ENCODE measurements at places on chromosomes 2 and 18. TPM values are rescaled to one million over a fixed set of nuclear protein-coding genes. Genes with fewer than 3 reads are reported as not detected.

The GALNT14 gene
- total RNA-seq, result 0.13 TPM

The CRACDL gene
- 2.9 TPM for total RNA-seq

The DSEL gene
- 2.6 TPM for total RNA-seq

The CAVIN2 gene
- total RNA-seq, result 170 TPM

The TIGD1 gene
- total RNA-seq, result 0.97 TPM

The ERMN gene
- not detected for total RNA-seq

The OTOS gene
- total RNA-seq, result not detected

The RMND5A gene
- 79.5 TPM for total RNA-seq

The SOX11 gene
- total RNA-seq, result under 0.01 TPM

The CD207 gene
- 0.16 TPM for total RNA-seq

The RIT2 gene
- not detected for total RNA-seq

The NEU2 gene
- total RNA-seq, result not detected

The RUFY4 gene
- total RNA-seq, result not detected

The ZNF513 gene
- total RNA-seq, result 5.2 TPM

The DRC1 gene
- total RNA-seq, result 0.13 TPM

The ERICH2 gene
- not detected for total RNA-seq

The TTC39C gene
- 1.1 TPM for total RNA-seq

The EPB41L5 gene
- total RNA-seq, result 23.9 TPM

The DSG2 gene
- 5.9 TPM for total RNA-seq

The HOXD1 gene
- total RNA-seq, result 8.1 TPM

The STAM2 gene
- 11.0 TPM for total RNA-seq

The ALLC gene
- total RNA-seq, result not detected

The CHRNG gene
- not detected for total RNA-seq

The DNAH6 gene
- not detected for total RNA-seq

The GNAL gene
- total RNA-seq, result not detected

The CPLX4 gene
- not detected for total RNA-seq

The SETBP1 gene
- 2.5 TPM for total RNA-seq

The RFX8 gene
- 0.49 TPM for total RNA-seq

The RHBDD1 gene
- total RNA-seq, result 4.0 TPM

The TCF7L1 gene
- total RNA-seq, result 2.9 TPM

The PLGLB2 gene
- total RNA-seq, result 0.65 TPM

The SLC5A7 gene
- total RNA-seq, result not detected

The TUBA3D gene
- total RNA-seq, result not detected

The CD28 gene
- not detected for total RNA-seq

The ROCK2 gene
- 35.3 TPM for total RNA-seq

The ABCB11 gene
- under 0.01 TPM for total RNA-seq

The NT5DC4 gene
- not detected for total RNA-seq

The LIMS3 gene
- total RNA-seq, result 4.4 TPM

The NOSTRIN gene
- total RNA-seq, result 6.1 TPM

The LINC00305 gene
- total RNA-seq, result not detected

The CAPN14 gene
- total RNA-seq, result 0.13 TPM

The RND3 gene
- 104 TPM for total RNA-seq

The IL36G gene
- not detected for total RNA-seq

The LOXHD1 gene
- 0.16 TPM for total RNA-seq

The ZNF407 gene
- 9.9 TPM for total RNA-seq

The NABP1 gene
- total RNA-seq, result 38.6 TPM

The ANTXR1 gene
- total RNA-seq, result 1.1 TPM

The LANCL1 gene
- total RNA-seq, result 17.0 TPM

The LOXL3 gene
- total RNA-seq, result 1.8 TPM

The SERPINB10 gene
- not detected for total RNA-seq

The LONRF2 gene
- total RNA-seq, result not detected

The C2orf72 gene
- 0.16 TPM for total RNA-seq

The NTSR2 gene
- not detected for total RNA-seq

The NCKAP5 gene
- 1.4 TPM for total RNA-seq

The CACNB4 gene
- total RNA-seq, result under 0.01 TPM

The THSD7B gene
- not detected for total RNA-seq
